Activated naive CD4-positive, alpha-beta T cell treated with anti-CD3 and anti-CD28 coated beads, Interleukin-2, amount 10 ng/mL, durations not matched to agents 7 days and 5 days (primary cell): ENCODE measurements at places on chromosomes 5 and 9.

DNA sequence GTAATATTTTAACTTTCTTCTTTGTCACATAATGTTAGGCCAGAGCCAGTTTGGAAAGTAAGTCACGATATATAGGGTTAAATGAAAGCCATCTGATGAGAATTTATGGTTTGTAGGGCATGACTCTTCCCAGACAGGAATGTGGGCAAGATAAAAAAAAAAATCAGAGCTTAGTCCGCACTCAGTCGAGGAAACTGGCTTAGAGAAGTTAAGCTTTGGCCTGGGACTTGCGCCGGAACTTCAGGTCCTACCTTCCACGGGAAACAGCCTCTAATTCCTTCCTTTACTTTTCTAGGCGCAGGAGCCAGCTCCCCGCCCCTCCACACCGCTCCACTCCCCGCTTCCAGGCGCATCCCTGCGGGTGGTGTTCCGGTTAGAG lies 475 bp downstream of the DDX31 start:
- no peak for DNase-seq

- DNase-seq = no peak
Measured at GRCh38 chr5:157162919-157163510, 3.0 kb downstream of the GARIN3 start.

GRCh38 chr9:24297931-24298330 lies 247.8 kb downstream of the IZUMO3 start:
- no peak for DNase-seq

DNA sequence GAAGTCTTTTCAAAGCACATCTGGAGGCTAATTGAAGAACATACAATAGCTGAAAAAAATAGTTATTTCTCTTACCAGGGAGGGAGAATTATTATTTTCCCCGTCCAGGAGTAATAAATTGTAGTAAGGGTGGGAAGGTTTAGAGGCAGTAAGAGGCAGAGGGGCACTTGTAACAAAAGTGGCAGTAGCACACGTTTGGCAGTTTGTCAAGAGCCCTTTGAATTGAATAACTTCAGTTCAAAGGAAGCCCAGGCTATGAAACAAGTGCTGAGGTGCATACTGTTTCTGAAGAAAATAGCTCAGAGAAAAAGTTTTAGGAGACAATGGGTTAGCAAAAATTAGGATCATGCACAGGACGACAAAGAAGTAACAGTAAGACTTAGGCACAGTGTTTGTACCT lies 451.3 kb downstream of the LRRC70 start:
- no peak for DNase-seq

- DNase-seq = no peak
Measured at GRCh38 chr5:157793301-157793700, 49.8 kb downstream of the LSM11 start.

DNA sequence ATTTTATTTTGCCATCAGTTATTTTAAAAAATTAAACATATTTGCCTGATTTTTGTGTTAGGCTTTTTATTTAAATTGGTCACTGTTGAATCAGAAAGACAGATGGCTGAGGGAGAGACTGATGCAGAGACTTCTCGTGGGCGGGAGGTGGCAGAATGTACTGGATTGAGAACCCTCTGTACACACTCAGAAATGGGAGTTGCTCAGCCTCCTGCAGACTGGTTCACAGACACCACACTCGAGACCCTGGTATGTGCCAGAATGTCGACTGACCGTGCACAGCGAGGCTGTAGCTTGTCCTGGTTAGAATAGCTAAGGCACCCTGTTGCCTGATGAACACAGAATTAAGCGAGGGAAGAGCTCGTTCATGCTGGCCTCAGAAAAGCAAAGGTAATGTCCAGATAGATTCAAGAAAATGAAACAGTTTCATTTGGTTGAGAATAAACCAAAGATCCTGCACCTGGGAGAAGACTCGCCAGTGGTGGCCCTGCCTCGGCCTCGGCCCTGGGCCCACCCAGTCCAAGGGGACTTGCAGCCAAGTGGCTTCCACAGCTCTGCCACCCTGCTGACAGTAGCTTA lies 71.3 kb upstream of the OTULINL start:
- DNase-seq = no peak

DNA sequence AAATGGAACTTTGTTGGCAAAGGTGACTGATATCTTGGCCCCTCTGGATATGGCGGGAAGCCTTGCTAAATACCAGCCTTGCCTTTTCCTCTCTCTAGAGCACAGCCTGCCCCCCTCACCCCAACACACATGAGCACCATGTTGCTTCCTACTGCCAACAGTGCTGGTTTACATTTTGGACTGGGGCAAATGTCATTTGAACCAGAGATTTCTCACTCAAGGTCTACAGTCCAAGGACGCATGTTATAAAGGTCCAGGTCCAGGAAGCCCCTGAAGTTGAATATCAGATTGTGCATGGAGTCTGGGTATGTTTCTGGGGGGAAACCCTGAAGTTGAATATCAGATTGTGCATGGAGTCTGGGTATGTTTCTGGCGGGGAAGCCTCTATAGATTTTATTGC lies 19.9 kb downstream of the NEURL1B start:
- DNase-seq = no peak

- DNase-seq = no peak
Measured at GRCh38 chr5:160846642-160847041, 5.4 kb downstream of the ATP10B start.

GRCh38 chr5:132010989-132011621 lies 353 bp downstream of the ACSL6 start:
- DNase-seq = no peak

DNA sequence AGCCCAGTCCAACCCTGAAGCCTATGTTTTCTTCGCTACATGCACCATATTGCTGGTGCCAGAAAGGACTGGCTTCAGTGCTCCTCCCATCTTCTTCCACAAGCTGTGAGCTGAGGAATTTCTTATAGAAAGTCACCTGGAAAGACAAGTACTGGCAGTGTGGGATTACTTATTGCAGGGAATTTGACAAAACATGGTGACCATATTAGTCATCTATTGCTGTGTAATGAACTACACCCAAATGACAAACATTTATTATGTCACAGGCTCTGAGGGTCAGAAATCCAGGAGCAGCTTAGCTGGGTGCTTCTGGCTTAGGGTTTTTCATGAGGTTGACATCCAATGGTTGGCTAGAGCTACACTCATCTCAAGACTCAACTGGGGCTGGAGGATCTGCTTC lies 75.5 kb downstream of the ENTREP1 start:
- no peak for DNase-seq

GRCh38 chr5:16884595-16884994 lies 51.5 kb downstream of the MYO10 start:
- no peak for DNase-seq

DNA sequence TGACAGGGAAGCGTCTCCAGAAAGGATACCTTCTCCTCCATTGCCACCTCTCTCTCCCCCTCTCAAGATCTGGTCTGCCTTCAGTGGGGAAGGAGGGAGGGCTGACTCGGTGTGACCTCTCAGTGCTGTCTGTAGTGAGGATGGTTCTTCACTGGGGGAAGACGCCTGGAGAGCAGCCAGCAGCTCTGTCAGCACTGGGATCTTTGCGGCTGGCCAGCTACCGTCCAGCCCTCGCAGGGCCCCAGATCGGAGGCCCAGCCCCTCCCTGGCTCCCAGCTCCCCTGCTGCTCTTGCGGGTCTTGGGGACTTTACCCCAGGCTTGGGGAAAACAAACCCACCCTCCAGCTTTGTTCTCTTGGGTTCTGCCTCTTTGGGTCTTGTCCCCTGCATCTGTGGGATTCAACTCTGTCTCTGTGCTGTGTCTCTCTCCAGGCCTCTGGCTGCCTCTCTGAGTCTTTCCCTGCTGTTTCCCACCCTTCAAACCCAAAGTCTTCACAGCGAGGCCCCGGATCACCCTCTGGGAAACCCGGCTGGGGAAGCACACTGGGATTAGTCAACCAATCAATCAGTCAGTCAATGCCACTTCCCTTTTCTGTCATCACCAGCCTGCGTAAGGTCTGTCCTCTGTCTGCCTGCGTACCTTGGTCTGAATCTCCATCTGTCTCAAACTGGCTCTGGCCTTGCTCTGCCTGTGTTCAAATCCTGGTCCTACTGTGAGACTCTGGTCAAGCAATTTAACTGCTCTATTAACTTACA lies 23.0 kb downstream of the FGF18 start:
- DNase-seq = no peak

GRCh38 chr5:122311961-122312590 lies at the start of gene SNCAIP:
Gene SNCAIP (plus strand): TSS chr5:122312237. CDS start chr5:122391135, 78,898 bp downstream.
- DNase-seq = no peak

DNA sequence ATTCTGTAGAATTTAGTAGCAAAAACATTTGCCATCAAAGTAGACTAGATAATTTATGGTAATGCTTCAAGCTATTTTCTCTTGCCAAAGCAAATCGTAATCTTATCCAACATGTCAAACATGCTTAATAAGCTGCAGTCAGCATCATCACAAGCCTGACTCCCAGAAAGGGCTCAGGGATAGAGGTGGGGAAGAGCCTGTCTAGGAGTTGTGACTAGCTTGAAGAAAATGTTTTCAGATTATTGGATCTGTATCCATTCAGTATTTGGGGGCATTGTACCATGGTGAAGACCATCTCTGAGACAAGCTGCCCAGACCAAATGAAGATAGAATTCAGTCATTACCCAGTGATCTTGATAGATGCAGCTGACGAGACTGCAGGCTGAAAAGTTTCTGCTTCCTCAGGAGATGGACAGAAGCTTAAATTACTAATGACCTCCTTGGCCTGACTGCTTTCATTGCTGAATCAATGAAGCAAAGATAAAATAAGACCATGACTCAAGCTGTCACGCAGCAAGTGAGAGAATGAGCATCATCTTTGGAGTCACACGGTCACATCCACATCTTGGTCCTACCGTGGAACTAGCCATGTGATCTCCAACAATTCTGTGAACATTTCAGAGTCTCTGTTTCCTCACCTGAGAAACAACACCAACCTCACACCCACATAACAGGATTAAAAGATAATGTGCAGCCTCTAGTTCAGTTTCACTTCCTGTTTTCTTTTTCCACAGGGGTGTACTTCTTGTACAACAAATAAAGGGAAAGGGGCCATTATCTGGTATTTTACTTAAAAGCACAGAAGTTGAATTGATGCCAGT lies 9.4 kb downstream of the ERAP2 start:
- peak; percentile 62 for DNase-seq

DNA sequence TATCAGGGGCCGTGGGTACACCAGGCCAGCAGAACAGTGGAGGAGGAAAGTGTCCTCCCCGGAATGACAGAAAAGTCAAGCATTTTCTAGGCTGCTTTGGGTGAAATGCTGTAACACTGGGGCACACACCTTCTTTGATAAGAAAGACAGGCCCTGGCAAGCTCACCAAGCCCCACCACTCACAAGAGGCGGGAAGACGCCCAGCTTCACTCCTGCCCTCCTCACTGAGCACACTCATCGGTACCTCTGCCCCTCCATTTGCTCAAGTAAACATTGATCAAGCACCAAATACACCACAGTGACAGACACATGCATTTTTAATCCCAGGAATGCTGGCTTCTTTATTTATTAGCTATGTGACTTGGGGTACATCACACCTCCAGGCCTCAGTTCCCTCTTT lies 43.1 kb downstream of the B4GALT1 start:
- DNase-seq = no peak

DNA sequence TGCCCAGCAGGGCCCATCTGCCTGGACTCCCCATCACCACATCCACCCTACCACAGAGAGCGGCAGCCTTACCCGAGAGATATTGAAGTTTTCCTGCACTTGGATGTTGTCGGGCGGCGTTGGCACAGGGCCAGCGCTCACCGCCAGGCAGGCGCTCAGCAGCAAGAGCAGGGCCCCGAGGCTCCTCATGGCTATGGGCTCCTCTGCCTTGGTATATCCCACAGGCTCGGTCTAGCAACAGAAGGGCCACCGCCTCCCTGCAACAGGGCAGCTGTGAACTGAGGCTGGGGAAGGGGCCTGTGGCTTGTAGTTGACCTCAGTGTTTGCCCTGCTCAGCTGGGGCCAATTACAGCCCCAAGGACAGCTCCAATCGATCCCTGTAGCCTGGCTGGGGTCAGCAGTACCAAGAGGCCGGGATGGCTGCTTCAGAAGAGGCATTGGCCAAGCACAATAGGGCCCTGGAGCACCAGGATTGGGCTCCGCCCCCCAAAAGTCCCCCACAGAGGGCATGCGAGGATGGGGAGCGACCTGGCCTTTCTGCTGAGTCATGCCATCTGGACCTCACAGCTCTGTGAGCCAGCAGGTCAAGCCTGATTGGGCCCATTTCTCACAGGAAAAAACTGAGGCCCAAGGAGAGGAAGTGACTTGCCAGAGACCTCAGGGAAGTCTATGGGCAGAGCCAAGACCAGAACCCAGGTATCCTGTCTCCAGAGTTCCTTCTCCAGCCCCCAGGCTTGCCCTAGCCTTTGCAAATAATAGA lies at the start of gene AMBP:
TSS of gene AMBP (minus strand) at position 280 of the 760 bp plus-strand sequence. CDS start at position 189, 91 bp downstream.
- DNase-seq = no peak

- DNase-seq = no peak
Measured at GRCh38 chr9:133569121-133569785, 34.7 kb downstream of the ADAMTSL2 start.

DNA sequence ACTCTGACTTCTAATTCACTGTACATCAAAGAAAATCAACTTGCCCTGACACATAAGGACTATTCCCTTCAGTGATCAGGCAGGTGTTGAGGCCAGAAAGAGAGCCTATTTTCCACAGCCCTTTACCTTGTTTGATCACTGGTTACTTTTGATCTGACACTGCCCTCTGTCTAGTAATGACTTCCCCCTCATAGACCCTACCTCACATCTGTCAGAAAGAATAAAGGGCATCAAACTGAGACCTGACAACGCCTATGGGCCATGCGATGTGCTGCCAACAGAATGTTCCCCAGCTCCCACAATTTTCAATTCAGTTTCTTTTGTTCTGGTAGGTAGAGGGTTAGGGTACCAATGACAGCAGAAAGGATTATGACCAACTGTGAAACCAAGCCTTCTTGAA lies 47.7 kb downstream of the FBXL17 start:
- DNase-seq = no peak

DNA sequence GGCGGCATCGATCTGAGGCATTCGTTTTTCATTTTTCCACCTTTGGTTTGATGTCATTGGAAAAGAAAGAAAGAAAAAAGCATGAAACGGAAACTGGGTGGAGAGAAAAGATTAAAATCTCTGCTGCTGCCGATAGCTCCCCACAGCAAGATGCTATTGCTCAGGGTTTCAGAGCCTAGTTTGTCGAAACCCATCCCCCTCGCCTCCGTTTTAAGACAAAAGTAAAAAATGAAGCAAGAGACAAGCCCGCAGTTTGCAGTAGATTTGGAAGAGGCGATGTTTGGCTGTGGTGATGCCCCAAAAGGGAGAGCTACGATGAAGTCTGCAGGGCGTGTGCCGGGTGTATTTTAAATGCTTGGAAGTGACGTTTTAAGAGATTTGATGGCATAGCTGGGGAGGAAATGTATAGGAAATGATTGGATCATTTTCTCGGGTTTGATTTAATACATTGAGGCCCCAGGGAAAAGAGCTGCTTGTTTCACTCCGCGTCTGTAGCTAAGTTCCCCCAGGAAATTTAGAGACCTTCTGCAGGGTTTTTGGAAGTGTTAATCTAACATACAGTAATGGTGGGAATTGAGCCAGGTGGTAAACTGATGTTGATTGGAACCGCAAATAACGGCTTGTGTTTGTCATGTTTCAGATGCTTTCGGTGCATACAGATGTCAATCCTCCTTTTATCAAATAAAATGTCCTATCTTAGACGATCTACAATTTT lies 909 bp downstream of the NDFIP1 start:
- DNase-seq = peak; percentile 77
